Progenitor cell of endocrine pancreas (in vitro differentiated cells): ENCODE measurements at places on chromosomes 6 and 20. TPM values are rescaled to one million over a fixed set of nuclear protein-coding genes. Genes with fewer than 3 reads are reported as not detected.

The OPRL1 gene
- 1.5 TPM in 2 replicates for total RNA-seq

The LAMP5 gene
- not detected in 2 replicates for total RNA-seq

The TRIM10 gene
- not detected in 2 replicates for total RNA-seq

The TBX18 gene
- total RNA-seq: 1.3 and 1.8 TPM in 2 replicates

GRCh38 chr6:71476371-71476770, 187.8 kb downstream of the OGFRL1 start:
- DNase-seq: no peak

- no peak for DNase-seq
Measured at GRCh38 chr20:46627234-46627633, 24.0 kb downstream of the SLC13A3 start.

DNA sequence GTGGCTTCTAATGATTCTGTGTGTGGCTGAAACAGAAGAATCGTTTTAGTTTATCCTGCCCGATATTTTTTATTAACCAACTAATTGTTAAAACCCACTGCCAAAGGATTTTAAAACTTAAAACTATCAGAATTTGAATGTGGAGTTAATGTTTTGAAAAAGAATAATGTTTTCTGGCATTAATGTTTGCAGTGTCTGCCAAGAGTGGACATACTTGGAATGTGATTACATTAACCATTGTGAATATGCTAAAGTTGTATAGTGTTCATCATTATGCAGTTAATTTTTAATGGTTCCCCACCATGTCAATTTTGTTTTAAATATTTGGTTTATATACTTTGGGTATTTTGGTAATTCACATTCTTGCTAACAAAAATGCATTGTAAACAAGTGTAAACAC, 24.4 kb downstream of the DCBLD1 start:
- DNase-seq: no peak

DNA sequence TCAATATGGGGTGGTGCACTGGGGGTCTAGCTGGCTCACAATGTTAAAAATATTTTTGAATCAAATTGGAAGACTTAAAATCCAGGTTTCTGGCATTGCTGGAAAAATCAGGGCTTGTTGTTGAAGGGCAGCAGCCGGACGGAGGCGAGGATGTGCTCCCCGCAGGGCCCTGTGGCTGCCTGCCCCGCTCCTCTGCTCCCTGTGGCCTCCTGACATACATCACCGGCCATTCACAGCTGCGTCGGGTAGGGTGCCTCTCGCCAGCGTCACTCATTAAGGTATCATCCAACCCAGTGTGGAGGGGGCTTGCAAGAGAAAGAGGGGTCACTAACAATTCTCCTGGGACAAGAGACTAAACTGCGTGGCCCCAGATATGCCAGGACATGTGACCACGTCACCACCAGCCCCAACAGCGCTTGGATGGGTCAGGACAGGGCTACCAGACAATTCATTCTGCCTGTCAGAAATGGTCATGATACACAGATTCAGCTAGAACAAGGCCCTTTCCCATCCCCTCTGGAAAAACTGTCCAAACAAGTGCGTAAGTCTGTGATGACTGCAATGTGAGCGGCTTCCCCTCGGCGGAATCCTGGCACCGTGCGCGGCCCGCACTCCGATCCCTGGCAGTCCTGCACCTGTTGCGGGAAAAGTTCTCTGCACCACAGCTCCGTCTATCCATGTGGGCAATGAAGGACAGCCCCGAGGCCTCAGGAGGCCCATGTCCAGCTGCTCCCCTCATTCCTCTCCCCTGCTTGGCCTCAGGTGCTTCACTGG, 12.0 kb downstream of the GATA5 start:
- no peak for DNase-seq

DNA sequence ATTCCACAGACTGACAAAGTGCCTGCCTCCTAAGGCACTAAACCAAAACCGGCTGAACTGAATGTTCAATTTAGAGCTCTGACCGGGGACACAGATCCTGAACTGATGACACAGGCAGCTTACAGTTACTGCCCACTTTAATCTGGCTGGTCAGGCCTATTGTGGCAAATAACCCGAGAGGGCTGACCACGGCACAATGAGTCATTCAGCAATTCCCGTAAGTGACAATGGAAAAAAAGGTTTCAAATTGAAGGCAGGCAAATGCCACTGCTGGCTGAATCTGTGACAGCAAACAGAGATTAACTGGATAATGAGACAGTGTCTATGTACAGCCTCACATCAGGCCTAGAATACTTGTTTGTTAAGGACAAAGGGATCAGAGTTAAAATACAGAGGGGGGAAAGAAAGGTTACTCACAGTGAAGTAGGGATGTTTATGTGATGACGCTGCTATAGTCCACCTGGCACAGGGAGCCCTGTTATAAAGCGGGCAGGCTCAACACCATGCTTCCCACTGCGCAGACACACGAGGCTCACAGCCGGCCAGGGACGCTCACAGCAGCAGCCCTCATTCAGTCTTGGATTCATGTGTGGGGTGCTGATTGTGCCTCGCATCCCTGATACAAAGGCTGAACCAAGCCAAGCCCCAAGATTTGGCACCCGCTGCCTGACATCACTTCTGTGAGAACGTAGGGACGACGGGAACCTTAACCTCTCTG, 54.4 kb downstream of the RTN4IP1 start:
- DNase-seq: no peak
